Stimulated activated CD4-positive, alpha-beta T cell treated with anti-CD3 and anti-CD28 coated beads, Interleukin-15, amount 100 ng/mL, for 1 hour (primary cell): ENCODE measurements at places on chromosomes 1 and 21.

GRCh38 chr1:119655154-119655553 lies 7.1 kb upstream of the ZNF697 start:
- DNase-seq, result no peak

DNA sequence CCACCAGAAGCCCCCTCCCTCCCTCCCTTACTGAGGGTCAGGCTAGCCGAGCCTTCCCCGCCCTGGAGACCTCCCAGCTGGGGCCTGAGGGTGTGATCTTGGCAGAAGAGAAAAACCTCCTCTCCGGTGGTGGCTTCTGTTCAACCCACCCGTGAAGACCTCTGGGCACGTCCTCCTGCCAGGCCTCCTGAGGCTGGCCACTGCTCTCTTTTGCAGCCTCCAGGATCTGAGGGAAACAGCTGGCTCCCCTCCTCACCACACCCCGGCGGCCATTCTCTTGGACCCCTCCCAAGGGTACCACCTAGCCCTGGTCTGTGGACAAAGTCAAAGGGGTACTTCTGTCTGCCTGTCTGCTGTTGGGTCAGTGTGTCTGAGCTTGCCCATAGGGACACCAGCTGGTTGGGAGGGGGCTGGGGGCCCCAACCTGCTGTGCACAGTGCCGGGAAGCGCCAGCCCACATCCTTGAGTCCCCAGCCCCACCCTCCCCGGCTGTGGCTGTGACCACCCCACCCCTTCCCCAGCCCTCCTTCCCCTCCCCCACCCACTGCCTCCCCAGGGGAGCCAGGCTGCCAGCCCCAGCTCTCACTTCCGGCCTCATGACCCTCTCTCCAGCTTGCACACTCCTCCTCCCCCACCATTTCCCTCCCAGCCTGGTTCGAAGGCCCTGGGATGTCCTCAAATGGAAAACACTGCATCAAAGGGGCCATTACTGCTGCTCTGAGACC lies 48.1 kb downstream of the AHDC1 start:
- no peak for DNase-seq

DNA sequence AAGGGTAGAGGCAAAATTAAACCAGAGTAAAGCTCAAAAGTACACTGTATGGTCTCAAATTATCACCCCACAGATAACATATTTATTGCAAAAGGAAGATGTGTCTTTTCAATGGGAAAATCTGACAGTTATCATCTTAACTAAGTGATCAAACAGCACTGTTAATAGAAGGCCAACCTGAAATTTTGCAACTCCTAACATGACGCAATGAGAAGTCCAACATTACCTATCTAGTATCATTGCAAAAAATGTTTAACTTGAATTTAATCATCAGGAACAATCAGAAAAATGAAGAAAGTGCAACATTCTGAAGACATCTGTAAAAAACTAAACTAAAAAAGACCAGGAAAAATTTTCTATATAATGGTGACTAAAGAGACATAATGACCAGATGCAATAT lies 156.7 kb upstream of the POGK start:
- DNase-seq, result no peak

DNA sequence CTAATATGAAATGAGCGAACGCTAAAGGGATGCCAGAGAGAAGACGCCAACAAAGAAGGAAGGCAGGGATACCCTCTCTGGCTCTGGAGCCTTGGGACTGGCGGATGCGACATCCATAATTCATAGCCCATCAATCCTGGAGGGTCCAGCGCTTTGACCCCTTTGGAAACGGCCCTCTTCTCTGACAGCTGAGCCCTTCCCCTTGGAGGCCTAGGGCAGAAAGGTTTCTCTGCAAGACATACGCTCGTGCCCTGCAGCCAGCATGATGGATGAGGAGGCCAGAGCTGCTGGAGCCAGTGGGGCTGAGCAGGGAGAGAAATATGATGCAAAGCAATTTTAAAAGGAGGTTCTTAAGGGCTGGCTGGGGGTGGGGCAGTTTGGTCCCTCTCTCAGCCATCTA lies 22.2 kb downstream of the OPTC start:
- no peak for DNase-seq

GRCh38 chr1:17347769-17348592 lies 24.0 kb upstream of the PADI6 start:
- no peak for DNase-seq

DNA sequence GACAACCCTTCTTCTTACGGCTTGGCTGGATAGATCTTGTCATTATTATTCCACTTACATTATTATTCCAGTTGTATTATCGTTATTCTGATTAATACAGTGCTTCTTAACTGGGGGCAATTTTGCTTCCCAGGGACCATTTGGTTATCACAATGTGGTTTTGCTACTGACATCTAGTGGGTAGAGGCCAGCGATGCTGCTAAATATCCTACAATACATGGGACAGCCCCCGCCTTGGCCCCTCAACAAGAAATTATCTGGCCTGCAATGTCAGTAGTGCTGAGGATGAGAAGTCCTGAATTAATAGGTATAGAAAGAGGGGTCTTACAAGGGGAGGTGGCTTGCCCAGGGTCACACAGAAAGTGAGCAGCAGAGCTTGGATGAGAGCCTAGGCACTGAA lies 105.6 kb downstream of the PTPRU start:
- DNase-seq, result no peak

DNA sequence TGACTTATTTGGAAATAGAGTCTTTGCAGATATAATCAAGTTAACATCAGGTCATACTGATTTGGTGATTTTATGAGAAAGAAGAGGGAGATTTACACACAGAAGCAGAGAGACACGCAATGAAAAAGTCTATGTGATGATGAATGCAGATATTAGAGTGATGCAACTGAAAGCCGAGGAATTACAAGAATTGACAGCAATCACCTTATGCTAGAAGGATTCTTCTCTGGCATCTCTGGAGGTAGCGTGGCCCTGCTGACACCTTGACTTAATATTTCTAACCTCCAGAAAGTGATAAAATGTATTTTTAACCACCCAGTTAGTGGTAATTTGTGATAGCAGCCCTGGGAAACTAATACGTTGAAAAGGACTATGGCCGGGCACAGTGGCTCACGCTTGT lies 14.2 kb upstream of the CFH start:
- no peak for DNase-seq

DNA sequence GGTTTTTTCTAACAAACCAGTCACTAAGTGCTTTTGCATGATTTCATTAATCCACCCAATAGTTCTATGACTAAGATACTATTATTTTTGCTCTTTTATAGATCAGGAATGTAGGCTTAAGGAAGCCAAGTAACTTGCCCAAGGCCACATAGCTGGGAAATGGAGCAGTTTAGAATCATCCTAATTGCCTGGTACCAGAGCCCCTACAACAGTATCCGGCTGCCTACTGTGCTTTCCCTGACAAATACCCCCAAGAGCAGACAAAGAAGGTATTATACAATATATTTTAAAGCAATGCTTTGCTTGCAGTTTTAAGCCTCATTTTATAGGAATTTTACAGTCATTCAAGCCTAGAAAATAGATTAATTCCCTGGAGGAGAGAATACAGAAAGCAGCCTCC lies 45.5 kb upstream of the RASAL2 start:
- DNase-seq, result no peak

DNA sequence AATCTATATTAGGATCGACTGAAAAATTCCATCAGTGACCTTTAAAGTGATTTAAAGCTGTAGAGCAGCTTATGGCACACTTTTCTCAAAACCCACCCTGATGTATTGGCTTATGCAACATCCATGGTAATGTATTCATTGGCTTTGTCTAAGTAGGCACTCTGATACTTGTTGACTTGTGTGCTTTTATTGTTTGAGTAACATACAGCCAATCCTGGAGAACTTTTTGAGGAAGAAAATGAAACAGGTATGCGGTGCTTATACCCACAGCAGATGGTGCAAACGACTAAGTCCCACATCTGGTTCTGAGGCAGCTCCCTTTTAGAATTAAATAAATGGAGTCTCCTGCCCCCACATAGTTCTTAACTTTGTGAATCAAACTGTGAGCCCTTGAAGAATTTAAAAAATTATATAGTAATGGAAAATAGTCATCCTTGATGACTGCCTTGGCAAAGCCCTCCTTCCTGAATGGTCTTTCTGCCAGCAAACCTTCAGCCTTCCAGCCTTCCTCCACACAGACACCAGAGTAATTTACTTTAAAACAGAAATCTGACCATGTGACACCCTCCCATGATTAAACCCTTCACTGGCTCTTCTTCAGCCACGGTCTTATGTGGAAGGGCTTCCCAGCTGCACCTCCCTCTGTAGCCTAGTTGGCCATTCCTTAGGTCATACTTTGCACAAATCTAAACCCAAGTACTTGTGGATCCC lies 116.0 kb downstream of the BCAR3 start:
- DNase-seq, result no peak
